ENCODE measurements at places on chromosomes 2 and 18.

DNA sequence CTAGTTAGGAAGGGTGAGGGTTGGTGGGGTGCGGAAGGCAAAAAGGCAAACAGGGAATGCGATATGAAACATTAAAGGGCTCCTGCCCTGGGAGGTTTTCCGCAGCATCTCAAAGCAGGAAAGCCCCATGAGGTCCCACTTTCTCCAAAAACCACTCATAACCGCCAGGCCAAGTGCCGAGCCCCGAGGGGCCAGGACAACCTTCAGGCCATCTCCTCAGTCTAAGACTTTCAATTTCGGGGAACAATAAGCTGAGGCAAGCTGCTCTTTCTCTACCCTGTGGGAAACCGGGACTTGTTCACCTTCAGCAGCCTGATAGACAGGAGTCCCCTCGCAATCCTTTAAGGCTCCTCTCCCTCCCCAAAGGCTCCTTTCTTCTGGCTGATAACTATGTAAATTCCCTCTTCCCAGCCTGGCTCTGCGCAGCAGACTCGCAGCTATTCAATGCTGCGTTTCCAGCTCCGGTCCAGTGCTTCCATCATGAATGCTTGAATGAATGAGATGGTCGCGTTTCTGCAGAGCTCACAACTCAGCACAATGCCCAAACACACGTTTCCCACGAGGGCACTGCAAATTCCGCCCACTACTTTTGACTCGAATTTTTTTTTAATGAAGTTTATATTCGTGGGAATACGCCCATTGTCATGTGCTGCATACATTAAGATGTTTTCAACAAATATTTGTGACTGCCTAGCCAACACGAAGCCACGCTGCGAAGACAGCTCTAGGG, 1.4 kb downstream of the LAMA1 start:
- no peak for DNase-seq

DNA sequence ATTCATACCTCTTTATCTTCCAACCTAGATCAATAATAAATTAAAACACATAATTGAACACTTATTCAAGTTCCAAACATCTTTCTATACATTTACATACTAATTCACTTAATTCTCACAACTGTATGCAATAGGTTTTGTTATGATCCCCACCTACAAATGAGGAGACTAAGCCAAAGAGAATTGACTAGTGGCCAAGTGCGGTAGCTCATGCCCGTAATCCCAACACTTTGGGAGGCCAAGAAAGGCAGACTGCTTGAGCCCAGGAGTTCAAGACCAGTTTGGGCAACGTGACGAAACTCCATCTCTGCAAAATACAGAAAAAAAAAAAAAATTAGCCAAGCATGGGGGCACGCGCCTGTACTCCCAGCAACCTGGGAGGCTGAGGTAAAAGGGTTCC, 36.8 kb downstream of the KCNG3 start:
- no peak for DNase-seq

- DNase-seq: no peak
Measured at GRCh38 chr2:64114912-64115277, 29.3 kb downstream of the PELI1 start.

DNA sequence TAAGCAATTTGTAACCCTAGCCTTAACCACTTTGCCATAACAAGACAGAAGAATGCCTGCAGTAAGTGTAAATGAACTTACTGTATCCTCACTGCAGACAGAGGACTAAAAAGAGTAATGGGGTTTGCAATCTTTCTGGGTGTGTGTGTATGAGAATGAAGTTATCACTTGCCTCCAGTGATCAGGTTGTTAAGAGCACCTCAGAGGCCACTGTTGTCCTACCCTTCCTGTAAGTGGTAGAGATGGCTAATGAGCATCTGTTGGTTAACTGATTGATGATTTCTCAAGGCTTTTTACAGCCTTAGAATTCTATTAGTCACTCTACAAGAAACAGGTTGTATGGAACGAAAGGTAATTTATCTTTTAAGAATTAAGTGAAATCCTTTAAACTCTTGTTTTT, 27.6 kb upstream of the GTF2A1L start:
- no peak for DNase-seq

GRCh38 chr2:16588565-16588964, 77.1 kb downstream of the CYRIA start:
- no peak for DNase-seq

DNA sequence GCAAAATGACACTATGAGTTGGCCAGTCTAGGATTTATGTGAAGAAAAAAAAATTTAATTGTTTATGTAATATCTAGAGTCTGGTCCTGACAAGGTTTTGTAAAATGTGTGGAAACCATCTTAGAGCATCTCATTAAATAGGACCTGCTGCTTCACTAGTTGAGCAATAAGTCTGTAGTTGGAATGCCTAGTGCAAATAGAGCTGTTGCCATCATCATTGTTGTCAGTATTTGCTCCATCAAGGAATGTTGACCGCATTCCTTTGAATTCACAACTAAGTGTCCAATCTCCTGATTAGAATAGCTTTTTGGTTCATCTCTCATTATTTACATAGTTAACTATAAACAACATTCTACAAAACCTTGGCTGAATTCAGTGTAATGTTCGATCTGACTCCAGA, 32.2 kb upstream of the RPE start:
- DNase-seq: no peak

DNA sequence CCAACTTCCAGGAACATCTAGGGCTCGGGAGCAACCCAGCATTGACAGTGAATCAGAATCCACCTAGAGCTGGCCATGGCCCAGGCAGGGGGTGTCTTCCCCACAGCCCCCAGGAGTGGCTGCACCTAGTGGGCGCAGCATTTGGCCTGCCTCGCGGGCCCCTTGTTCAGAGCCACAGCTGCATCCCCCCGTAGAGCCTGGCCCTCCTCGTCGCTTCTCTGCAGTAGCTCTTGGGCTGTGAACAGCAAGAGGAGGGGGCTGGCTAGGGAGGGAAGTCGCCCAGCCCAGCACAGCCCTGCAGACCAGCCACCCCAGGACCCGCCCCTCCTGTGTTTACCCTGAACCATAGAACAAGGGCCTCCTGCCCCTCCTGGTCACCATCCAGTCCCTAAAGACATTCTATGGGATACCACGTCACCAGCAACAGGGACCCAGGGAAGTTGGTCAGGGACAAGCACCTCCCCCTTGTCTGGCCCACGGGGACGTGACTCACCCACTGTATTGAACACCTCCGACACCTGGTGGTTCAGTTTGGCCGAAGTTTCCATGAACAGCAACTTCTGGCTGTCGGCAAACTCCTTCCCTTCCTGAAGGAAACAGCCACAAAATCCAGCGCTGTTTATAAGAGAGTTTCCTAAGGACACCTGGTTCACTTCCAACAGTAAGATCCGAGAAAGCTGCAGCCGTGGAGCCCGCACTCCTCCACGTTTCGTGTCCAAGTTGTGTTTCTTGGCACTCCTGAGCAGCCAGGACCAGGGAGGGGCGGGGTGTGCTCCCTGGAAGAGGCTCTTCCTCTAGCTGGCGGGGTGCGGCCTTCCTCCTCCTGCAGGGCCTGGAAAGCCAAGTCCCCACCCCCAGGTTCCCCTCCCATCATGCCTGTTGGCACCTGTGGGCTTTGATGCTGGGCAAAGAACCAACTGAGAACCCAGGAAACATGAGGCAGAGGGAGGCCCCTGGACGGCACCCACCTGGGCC, 8.8 kb downstream of the PRLH start:
- DNase-seq: no peak

GRCh38 chr2:43019025-43019367, 207.4 kb downstream of the ZFP36L2 start:
- DNase-seq: no peak

GRCh38 chr2:105034170-105034569, 3.7 kb upstream of the MRPS9 start:
- DNase-seq: no peak

GRCh38 chr2:164522561-164522981, 98.7 kb downstream of the GRB14 start:
- no peak for DNase-seq

DNA sequence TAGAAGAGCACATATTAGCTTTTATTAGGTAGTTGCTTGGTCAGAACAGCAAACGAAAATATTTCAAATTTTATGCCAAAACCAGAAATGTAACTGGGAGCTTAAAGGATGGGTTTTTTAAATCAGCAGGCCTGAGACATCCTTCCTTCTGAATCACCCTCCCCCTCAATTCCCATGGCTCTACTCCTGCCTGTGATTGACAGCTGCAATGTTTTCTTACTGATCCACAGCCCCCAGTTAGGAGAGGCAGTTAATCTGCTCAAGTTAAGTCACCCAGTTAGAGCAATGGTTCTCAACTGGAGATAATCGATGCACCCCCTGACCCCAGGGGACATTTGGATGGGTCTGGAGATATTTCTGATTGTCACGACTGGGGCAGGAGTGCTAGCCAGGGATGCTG, 24.9 kb downstream of the KCTD18 start:
- DNase-seq: no peak

DNA sequence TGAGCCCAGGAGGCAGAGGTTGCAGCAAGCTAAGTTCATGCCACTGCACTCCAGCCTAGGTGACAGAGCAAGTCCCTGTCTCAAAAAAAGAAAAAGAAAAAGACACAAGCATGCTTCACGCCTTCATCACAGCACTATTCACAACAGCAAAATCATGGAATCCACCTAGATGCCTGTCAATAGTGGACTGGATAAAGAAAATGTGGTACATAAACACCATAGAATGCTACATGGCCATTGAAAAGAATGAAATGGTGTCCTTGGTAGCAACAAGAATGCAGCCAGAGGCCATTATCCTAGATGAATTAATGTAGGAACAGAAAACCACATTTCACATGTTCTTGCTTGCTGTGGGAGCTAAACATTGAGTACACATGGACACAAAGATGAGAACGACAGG, 392.6 kb downstream of the EIPR1 start:
- no peak for DNase-seq

DNA sequence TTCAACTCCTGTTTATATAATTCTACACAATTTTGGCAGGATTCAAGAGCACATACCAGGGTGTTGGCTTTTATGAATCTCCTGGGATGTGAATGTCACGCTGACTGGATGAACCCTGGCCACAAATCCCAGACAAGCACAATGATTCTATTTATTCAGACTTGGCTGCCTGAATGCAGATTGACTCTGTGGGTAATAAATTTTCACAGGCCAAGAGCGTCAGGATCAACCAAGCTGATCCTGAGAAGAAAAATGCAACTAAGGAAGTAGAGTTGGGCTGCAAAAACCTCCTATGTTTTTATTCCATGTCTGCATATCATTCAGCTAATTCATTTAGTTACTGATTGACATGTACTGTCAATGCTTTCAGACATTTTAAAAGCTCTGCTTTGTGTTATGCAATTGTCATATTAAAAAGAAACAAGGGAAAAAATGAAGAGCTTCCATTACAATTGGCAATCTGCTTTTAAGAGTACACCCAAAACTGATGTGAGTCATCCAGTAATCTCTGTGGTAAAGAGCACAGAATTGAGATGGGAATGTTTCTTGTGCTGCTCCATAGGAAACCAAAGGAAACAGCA, 173.0 kb upstream of the REV1 start:
- no peak for DNase-seq

GRCh38 chr2:207408086-207408794, 121.5 kb upstream of the CREB1 start:
- DNase-seq: no peak

DNA sequence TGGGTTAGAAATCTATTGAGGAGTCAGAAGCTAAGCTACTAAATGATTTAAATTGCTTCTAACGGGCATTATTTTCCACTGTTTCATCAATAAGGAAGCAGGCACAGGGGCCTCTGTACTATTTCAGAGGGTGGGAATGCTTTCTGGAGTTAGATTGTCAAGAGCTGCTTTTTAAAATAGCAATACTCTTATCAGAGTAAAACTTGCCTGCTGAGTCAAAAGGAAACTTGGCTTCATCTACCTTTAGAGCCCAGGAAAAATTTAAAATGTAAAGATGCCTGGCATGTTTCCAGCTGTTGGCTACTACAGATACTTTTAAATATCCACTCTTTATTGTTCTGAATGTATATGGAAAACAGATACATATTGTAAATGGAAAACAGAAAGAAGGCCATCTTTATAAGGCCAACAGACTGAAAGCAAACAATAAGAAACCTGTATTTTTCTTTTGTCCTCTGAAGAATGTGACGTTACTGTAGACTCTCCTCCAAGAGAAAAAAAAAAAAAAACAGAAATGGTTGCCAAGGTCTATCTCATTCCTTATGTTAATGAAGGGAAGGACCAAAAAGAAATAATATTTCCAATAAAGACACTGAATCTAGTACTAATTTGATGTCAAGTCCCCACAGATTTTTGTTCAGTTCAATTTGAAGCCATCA, 79.1 kb downstream of the FIGN start:
- DNase-seq: no peak

- no peak for DNase-seq
Measured at GRCh38 chr2:220512419-220512818, 885.0 kb downstream of the SLC4A3 start.

- DNase-seq: no peak
Measured at GRCh38 chr2:24209389-24210105, 34.7 kb downstream of the FAM228A start.

GRCh38 chr18:54774981-54775665, 53.2 kb upstream of the RAB27B start:
- DNase-seq: no peak

DNA sequence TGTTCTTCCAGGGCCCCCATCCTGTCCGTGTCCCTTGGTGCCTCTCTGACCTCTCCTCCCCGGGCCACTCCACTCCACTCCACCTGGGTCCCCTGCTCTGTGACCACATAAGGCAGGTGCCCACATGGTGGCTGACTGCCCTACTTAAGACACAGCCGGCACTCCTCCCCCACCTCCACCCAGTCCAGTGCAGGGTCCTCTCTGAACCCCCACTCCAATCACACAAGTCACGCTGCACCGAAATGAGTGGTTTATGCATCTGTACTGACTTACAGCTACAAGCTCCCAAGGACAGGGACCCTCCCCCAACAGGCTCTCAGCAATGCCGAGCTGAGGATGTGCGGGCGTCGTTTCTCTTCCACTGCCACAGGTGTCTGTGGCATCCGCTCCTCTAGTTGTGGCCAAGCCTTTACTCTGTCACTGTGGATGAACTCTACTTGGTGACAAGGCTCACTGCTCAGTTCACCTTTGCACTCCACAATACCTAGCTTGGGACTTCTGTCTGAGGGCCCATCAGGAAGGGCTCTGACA, 48.3 kb downstream of the TFCP2L1 start:
- no peak for DNase-seq

DNA sequence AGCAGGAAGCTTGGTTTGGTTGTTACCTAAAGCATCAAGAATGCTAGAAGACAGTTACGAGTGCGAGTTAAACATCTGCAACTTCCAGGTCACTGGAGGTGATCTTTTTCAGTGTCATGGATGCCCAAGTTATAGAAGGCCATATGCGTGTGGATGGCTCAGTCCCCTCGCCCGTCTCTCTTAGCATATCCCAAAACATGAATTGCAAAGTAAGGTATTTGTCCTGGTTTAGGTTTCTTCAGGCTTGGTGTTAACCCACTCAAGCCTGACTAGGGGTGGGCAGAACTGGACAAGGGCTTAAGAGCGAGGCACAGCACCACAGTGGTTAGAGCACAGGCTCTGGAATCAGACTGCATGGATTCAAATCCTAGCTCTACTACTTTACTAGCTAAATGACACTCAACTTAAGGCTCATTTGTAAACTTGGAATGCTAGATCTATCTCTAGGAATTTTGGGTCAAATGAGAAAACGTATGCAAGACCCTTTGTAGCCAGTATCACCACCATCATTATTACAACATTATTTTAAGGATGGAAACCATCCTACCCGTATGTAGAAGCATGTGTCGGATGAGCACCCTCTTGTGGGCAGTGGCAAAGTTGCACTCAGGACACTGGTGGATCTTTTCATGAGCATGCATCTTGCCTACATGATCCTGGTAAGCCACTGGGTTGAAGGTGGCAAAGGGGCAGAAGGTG, 11.2 kb downstream of the ZNF142 start:
- DNase-seq: peak; percentile 18
